Activated T-helper 1 cell treated with anti-CD3 and anti-CD28 coated beads, Interleukin-12 subunit alpha, Interleukin-12 subunit beta, Interleukin-2, Interleukin-4 antibody, amounts not matched to agents 30 ng/mL and 10 ng/mL and 1 ng/mL, durations not matched to agents 14 hours and 24 hours and 36 hours (primary cell): ENCODE measurements at places on chromosomes 2 and 18. TPM values are rescaled to one million over a fixed set of nuclear protein-coding genes. Genes with fewer than 3 reads are reported as not detected.

Gene FAHD2A
- 33.2 and 34.9 TPM in 2 replicates for total RNA-seq

- DNase-seq, result no peak
Observed at GRCh38 chr2:16851126-16851525, 185.5 kb upstream of the CYRIA start.

- no peak for DNase-seq
Observed at GRCh38 chr2:64700133-64700809, 46.6 kb upstream of the SERTAD2 start.

- no peak for DNase-seq
Observed at GRCh38 chr18:55534547-55534946, 53.4 kb downstream of the TCF4 start.

GRCh38 chr2:235171550-235172031 lies 219.8 kb downstream of the SH3BP4 start:
- no peak for DNase-seq

GRCh38 chr2:46122318-46122976 lies 174.8 kb upstream of the EPAS1 start:
- no peak for DNase-seq

Gene CNTNAP5
- total RNA-seq, result not detected in 2 replicates

Gene TRABD2A
- total RNA-seq, result 62.1 and 62.2 TPM in 2 replicates

DNA sequence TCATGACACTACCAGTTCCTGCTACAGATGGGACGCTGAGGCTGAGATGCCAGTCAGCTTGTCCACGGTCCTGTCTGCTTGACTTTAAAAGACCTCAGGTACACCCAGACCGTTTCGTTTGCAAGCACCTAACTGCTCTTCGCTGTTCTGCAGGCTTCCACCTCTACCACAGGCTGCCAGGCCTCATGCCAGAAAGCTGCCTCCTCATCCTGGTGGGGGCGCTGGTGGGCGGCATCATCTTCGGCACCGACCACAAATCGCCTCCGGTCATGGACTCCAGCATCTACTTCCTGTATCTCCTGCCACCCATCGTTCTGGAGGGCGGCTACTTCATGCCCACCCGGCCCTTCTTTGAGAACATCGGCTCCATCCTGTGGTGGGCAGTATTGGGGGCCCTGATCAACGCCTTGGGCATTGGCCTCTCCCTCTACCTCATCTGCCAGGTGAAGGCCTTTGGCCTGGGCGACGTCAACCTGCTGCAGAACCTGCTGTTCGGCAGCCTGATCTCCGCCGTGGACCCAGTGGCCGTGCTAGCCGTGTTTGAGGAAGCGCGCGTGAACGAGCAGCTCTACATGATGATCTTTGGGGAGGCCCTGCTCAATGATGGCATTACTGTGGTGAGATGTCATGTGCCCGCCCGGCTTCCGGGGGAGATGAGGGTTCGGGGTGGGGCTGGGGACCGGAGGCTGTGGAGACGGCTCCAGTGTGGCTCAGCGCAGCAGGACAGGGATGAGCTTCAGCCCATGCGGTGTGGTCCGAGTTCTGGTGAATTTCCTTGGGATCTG lies 5.9 kb downstream of the SLC9A4 start:
- DNase-seq, result no peak

DNA sequence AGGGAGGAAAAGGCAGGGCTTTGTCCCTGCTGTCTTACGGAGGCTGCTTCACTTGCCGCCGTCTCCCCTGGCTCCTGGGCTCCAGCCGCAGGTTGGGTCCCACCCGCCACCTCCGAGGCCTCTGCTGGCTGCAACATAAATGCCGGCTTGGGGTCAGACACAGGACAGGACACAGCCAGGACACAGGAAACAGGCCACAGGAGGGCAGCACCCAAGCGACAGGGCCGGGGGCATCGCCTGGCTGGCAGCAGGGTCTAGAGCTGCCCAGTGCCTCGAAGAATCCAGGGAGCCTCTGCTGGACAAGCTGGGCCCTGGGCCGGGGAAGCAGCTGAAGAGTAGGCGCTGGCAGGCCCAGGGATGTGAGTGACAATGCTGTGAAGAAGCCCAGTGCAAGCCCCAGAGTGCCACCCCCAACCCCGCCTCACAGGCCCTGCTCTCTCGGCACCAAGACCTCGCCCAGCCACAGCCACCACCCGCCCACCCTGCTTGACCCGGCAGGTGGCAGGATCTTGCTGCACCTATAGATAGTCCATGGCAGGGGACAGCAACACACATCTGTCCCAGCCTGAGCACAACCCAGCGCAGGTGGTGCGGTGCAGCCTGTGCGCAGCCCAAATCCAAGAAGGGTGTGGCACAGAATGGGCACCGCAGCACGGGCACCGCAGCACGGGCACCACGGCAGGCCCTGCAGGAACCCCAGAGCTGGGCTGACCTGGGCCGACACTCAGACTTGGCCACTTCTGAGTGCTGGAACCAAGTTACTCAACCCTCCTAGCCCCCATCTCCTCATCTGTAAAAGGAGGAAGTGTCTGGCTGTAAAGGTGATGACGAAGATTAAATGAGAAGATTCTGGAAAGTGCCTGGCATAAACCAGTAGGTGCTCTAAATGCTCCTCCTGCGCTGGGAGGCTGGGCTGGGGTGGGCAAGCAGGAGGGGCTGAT lies 55.6 kb downstream of the BIN1 start:
- no peak for DNase-seq

Gene LINC00305
- not detected in 2 replicates for total RNA-seq

GRCh38 chr18:9140381-9140780 lies 3.8 kb downstream of the ANKRD12 start:
- no peak for DNase-seq

DNA sequence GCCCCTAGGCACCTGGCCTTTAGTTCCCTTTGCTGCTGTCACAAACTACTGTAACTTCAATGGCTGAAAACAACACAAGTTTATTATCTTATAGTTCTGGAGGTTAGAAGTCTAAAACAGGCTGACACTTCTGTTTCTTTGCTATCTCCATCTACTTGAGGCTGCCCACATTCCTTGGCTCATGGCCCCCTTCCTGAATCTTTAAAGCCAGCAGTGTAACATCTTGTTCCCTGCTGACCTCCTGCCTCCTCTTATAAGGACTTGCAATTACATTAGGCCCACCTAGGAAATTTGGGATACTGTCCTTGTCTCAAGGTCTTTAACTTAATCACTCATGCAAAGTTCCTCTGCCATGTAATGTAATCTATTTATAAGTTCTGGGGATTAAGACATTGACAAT lies 6.5 kb downstream of the SMYD1 start:
- no peak for DNase-seq

GRCh38 chr18:57931038-57931437 lies 113.0 kb upstream of the NEDD4L start:
- DNase-seq, result no peak

Gene NYAP2
- total RNA-seq, result not detected in 2 replicates

Gene PIAS2
- 28.5 and 28.7 TPM in 2 replicates for total RNA-seq

DNA sequence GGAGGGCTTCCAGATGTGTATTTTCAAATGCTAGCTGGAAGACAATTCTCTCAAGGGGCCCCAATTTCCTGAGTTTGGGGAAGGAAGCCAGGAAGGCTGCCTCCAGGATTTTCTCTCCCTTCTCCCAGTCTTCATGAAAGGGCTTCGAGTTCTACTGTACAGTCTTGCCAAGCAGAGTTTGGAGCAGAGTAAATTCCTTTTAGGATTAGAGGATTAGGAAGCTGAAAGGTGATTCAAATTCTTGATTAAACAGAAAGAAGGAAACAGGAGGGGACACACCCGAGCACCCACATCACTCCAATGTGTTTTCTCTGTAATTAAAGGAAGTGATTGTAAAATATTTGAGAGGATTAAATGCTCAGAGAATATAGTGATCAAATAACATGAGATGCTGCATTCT lies 217.8 kb downstream of the SETBP1 start:
- DNase-seq, result no peak

GRCh38 chr2:225309516-225309915 lies 90.0 kb upstream of the NYAP2 start:
- no peak for DNase-seq

Gene SLC8A1
- 1.8 and 2.9 TPM in 2 replicates for total RNA-seq

DNA sequence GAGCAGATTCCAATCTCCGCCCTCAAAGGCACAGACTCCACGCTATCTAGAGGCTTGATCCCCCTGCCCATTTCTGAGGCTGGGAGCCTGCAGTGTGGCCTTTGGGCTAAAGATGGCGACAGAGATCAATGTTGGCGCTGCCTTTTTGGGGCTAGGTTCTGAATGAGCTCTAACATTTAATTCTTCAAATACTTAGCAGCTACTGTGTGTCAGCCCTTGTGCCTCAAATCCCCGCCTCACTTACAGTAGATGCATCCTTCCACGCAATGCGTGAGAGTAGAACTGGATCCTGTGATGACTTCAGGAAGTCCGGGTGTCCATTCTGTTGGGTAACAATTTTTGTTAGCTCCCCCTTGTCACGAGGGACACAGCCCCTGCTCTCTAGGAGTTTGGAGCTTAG lies 12.4 kb downstream of the IL1F10 start:
- DNase-seq, result peak; percentile 28

Gene SPDYA
- 1.1 and 1.7 TPM in 2 replicates for total RNA-seq

Gene KCNE4
- not detected in 2 replicates for total RNA-seq

- DNase-seq, result no peak
Observed at GRCh38 chr18:14964002-14964401, 216.0 kb downstream of the ANKRD30B start.

Gene EFEMP1
- not detected in 2 replicates for total RNA-seq

Gene TNFAIP6
- total RNA-seq, result not detected in 2 replicates

GRCh38 chr2:127715778-127716449 lies 14.6 kb downstream of the SFT2D3 start:
- DNase-seq, result no peak

DNA sequence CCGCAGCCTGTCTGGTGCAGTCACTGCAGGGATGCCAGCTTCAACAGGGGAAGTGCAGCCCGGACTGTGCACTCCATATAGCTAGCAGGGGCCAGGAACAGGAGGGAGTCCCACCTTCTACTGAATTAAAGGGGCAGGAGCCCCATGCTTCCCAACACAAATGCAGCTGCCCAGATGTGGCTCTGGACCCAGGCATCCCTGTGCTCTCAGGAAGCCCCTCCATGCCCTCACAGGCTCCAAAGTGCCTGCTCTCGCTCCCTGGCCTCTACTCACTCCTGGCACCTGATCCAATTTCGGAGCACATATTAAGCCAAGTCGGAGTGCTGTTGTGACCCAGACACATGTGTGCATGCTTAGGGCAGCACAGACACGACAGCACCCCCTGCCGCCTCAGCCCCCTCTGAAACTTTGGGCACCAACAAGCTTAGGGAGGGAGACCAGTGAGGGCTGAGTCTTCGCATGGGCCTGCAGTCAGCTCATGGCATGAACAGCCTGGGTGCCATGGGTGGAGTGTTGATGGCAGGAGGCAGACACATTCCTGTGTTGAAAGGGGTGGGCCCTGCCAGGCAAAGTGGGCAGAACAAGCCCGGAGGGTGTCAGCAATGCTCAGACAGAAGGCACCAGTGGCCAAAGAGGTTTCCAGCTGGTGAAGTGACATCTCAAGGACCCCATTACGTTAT lies 83.5 kb downstream of the ZNF804A start:
- no peak for DNase-seq

Gene CSRNP3
- not detected in 2 replicates for total RNA-seq

- DNase-seq, result no peak
Observed at GRCh38 chr18:3889803-3890202, 439.8 kb downstream of the TGIF1 start.

DNA sequence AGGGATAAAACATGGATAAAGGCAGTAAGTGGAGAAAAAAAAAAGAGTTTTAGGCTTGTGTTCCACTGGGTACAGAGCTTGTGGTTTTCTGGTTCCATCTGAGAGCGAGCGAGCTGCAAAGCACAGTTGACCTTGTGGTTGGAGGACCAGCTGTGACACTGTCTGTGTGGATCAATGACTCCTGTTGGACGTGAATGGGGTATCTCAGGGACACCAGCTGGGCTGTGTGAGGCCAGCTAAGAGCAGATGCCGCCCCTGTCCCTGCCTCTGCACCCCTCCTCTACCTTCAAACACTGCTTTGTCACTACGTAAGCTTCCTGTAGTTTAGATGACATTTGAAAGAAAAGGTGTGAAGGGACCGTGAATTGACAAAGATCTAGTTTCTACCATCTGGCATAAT lies 67.8 kb downstream of the QPCT start:
- no peak for DNase-seq

DNA sequence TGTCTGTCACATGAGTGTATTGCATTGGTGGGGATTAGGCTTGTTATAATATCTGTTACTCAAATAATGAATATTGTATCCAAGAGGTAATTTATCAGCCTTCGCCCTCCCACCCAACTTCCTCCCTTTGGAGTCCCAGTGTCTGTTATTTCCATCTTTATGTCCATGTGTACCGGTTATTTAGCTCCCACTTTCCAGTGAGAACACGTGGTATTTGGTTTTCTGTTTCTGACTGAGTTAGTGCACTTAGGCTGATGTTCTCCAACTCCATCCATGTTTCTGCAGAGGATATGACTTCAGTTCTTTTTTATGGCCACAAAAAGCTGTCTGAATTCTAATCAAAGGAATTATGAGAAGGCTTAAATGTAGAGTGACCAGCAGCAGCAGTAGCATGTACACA lies 104.0 kb upstream of the ARHGAP28 start:
- DNase-seq, result no peak

DNA sequence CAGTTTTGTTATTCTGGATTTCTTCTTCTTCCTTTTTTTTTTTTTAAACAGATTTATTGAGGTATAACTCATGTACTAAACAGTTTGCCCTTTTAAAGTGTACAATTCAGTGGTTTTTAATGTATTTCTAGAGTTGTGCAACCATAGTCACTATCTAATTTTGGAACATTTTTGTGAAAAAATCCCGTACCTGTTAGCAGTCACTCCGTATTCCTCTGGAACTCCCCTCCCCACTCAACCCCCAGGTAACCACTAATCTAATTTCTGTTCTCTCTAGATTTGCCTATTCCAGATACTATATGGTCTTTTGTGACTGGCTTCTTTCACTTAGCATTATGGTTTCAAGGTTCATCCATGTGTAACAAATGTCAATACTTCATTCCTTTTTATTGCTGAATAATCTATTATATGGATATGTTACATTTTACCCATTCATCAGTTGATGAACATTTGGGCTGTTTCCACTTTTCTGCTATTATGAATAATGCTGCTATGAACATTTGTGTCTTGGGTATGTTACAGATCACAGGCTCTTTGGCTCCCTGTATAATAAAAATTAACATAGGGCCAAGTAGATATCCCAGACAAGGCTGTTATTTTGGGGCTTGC lies 21.9 kb downstream of the EHBP1 start:
- DNase-seq, result no peak

Gene UPP2
- total RNA-seq, result not detected in 2 replicates

DNA sequence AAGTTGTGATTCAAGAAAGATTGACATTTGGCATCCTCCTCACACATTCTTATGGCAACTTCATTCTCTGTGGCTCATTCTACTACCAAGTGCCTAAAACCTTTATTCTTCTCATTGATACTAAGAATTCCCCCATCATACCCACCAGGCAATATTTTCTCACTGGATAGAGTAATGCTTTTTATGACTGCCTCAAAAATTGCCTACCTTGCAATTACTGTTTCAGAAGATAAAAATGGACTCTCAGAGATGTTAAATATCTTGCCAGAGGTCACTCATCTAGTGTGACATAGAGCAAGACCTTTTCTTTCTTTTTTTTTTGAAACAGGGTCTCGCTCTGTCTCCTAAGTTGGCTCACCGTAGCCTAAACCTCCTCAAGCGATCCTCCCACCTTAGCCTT lies 192.8 kb upstream of the KYNU start:
- DNase-seq, result no peak

GRCh38 chr2:62055724-62056336 lies 140.1 kb upstream of the B3GNT2 start:
- no peak for DNase-seq

Gene AQP12A
- not detected in 2 replicates for total RNA-seq

Gene IL36G
- total RNA-seq, result not detected in 2 replicates
